ENCODE measurements at places on chromosomes 5 and 9. TPM values are rescaled to one million over a fixed set of nuclear protein-coding genes. Genes with fewer than 3 reads are reported as not detected.

The SH3PXD2B gene
- polyA plus RNA-seq: 2.2 TPM

The DNAJC18 gene
- polyA plus RNA-seq: 5.6 TPM

The PCDHB10 gene
- 1.00 TPM for polyA plus RNA-seq

The LCN12 gene
- polyA plus RNA-seq: 7.0 TPM

The RNF38 gene
- polyA plus RNA-seq: 8.8 TPM

DNA sequence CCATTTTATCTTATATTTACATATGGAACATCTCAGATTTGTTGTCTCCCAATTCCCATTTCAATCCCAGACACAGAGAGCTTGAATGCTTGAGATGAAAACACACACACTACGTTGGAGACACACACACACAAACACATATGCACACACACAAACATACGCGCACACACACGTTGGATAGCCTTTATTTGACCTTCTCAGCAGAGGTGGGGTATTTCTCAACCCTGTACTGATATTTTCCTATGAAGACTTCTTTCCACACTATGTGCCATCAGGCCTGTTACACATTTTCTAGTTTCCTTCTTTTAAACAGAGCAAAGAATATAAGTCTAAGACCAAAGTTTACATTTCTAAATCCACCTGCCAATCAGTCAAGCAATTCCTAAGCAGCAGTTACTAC is 291.0 kb downstream of the TAF11L14 start:
- DNase-seq: no peak

- DNase-seq: peak; percentile 84
Observed at GRCh38 chr9:35035851-35036701, 36.3 kb downstream of the VCP start.

DNA sequence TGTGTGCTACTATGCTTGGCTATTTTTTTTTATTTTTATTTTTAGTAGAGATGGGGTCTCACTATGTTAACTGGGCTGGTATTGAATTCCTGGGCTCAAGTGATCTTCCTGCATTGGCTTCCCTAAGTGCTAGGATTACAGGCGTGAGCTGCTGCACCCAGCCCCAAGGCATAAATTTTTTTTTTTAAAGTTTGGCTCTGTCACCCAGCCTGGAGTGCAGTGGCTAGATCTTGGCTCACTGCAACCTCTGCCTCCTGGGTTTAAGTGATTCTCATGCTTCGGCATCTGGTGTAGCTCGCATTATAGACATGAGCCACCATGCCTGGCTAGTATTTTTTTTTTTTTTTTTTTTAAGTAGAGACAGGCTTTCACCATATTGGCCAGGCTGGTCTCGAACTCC is 70.3 kb downstream of the RAB24 start:
- DNase-seq: no peak

GRCh38 chr9:136036050-136036449 is 59.0 kb downstream of the NACC2 start:
- no peak for DNase-seq
